Stimulated activated CD8-positive, alpha-beta memory T cell treated with anti-CD3 and anti-CD28 coated beads, Interleukin-15, amount 100 ng/mL, for 4 hours (primary cell): ENCODE measurements at places on chromosomes 3 and 15.

- no peak for DNase-seq
These were observed 697.5 kb upstream of the CBLB start for GRCh38 chr3:106566277-106566676.

- DNase-seq, result no peak
These were observed 63.1 kb downstream of the EDEM1 start for GRCh38 chr3:5250467-5251195.

GRCh38 chr3:65856907-65857306, 181.8 kb downstream of the MAGI1 start:
- no peak for DNase-seq

DNA sequence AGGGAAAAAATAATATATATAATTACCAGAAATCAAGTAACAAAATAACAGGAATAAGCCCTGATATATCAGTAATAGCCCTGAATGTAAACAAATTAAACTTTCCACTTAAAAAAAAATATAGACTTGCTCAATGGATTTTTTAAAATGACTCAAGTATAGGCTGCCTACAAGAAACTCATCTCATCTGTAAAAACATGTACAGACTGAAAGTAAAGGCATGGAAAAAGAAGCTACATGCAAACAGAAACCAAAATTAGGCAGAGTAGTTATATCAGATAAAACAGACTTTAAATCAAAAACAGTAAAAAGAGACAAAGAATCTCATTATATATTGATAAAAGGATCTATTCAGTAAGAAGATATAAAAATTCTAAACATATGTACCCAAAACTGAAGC, 82.4 kb upstream of the STT3B start:
- DNase-seq, result no peak

GRCh38 chr15:80926126-80926525, 63.5 kb downstream of the MESD start:
- no peak for DNase-seq

GRCh38 chr3:184778426-184779332, 33.3 kb upstream of the VPS8 start:
- DNase-seq, result no peak

DNA sequence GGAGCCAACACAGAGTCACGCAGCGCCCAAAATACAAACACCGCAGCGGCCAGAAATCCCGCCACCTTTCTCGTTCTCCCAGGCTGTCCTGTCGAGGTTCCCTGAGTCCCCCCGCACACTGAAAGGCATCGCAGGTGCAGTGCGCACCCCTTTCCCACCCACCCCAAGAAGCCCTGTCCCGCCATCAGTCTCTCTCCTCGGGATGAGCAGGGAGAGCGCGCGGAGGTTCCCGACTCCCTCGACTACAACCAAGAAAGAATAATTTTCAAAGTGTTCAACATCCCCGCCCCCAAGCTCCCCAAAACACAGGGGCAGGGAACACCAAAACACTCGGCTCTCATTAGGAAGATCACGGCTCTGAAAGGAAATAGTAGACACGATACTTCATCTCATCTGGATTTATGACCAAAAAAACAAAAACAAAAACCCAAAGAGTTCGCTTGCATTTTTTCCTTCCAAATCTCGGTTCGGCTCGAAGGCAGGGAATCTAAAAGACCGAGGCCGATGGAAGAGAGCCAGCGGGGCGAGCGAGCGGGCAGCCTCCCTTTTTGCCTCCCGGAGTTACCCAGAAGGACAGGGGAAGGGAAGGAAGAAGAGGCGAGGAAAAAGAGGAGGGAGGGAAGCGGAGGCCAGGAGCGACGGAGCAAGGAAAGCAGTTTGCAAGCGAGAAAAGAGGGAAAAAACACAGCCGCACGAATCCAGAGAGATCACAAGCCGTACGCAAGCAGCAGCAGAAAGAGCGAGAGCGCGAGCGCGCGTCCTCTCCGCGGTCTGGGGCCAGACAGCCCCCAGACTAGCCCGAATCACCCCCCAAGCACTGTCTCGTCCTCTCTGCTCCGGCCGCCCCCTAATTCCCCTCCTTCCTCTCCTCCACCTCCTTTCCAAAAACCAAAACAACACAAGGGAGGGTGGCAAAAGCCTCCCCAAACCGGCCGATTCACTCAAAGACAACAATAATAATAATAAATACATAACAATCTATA, 808 bp downstream of the BCL6 start:
- peak; percentile 13 for DNase-seq

- DNase-seq, result no peak
These were observed 55.9 kb downstream of the BHLHE40 start for GRCh38 chr3:5035113-5035512.

DNA sequence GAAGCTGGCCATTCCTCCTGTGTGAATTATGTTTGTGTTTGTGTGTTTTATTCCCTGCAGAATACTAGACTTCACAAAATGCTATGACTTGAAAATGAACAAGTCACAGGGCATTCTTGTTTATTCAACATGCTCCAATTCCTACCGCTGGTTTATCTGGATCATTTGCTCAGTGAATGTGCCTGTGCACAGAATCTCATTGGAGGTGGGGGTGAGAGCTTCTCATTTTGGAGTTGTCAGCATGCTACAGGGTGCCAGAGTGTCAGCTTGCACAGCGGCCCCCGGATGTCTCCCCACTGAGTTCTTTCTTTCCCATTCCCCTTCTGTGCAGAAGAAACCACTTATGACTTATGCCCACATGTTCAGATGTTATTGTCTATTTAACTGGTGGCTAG, 428.7 kb downstream of the ROBO2 start:
- no peak for DNase-seq

- no peak for DNase-seq
These were observed 245.4 kb downstream of the SLCO3A1 start for GRCh38 chr15:92098869-92099268.

- DNase-seq, result no peak
These were observed 1501.6 kb downstream of the OTOL1 start for GRCh38 chr3:162998205-162998604.

DNA sequence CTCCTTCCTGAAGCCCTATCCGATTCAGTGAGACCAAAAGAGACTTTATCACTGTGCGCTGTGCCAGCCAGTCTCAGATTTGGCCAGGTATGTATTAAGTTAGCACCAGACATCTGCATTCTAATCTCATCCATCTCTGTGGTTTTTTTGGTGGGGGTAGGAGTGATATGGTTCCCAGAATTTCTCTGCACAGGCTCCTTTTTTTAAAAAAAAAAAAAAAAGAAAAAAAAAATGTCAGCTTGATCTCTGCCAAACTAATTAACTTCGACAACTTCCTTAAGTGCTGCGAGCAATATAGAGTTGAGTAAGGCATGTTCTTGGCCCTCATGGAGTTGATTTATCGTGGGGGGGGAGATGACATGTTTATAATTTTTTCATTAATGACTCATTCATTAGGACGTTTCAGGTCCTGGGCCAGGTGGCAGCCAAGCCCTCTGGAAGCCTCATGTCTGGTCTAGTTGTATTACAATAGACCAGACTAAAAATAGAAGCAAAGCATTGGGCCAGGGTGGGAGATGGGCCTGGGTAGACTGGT, 12.9 kb downstream of the SLCO3A1 start:
- DNase-seq, result no peak

- no peak for DNase-seq
These were observed 124.5 kb upstream of the ATP10A start for GRCh38 chr15:25987638-25988037.

DNA sequence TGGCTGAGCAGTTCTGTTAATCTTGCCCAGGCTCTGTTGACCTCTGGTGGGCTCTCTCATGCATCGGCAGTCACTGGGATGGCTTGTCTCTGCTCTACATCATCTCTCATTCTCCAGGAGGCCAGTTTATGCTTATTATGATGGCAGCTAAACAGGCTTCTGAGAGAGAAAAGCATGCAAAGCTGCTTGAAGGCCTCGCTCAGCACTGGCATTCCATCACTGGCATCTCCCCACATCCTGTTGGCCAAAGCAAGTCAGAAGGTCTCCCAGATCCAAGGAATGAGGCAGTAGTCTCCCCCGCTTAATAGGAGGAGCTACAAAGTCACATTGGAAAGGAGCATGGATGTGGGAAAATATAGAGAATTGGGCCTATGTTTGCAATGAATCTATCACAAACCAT, 212.6 kb downstream of the ZNF621 start:
- DNase-seq, result no peak
